ENCODE measurements at places on chromosomes 5 and 9.

DNA sequence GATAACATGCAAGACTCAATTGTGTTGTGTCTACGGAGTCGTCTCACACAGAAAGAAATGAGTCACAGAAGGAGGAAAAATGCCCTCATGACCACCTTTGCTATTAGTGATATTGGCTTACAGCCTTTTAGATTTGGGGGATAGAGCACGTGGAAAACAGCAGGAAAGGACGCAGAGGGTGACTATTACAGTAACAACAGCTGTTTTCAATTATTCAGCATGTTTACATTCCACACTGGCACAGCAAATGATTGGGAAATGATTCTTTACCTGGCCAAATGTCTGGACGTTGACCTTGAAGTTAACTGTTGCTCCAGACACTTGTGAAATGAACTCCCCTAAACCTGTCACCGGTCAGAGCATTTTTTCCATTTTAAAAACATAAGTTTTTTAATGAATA lies 46.8 kb downstream of the APTX start:
- no peak for DNase-seq

GRCh38 chr5:35776757-35777156 lies 79.9 kb upstream of the IL7R start:
- no peak for DNase-seq

GRCh38 chr9:88922091-88922490 lies 69.2 kb upstream of the S1PR3 start:
- DNase-seq: peak; percentile 28

GRCh38 chr9:89448381-89448780 lies 49.5 kb downstream of the SEMA4D start:
- peak; percentile 59 for DNase-seq

GRCh38 chr5:54868511-54869483 lies 116.6 kb downstream of the ESM1 start:
- DNase-seq: peak; percentile 26

GRCh38 chr5:168174376-168174775 lies 117.1 kb upstream of the WWC1 start:
- no peak for DNase-seq

DNA sequence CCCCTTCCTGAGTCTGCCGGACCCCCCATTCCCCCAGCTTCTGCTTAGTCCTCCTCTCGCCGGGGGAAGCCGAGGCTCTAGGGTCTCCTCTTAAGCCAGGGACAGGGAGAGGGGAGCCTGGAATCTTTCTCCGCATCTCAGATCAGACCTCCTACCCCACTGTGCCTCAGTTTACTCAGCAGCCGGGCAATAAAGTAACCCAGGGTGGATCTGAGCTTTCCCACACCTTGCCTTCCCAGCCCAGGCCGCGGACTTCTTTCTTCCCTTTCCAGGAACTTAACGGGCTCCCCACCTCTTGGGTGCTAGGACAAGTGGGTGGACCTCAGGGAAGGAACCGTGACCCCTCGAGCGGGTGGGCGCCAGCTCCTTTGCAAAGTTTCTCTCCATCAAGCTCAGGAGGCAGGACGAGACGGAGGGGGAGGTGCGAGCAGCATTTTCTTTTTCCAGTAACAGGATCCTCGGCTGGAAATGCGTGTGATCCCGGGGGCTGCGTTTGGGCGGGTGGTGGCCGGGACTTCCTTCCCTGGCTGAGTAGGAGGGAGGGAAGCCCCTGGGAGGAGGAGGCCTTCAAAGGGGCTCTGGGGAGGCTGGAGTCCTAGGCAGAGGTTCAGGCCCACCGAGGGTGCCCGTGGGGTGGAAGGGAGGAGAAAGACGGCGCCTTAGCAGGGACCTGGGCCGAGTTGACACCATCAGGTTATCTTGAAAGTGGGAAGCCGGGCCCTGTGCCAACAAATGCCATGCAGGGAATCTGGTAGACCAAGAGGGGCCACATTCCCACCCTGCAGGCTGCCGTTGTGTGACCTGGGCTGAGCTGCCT lies 795 bp downstream of the DAB2IP start:
- DNase-seq: no peak

GRCh38 chr9:89051421-89052025 lies 60.3 kb downstream of the S1PR3 start:
- DNase-seq: no peak

GRCh38 chr5:160969645-160970044 lies 117.6 kb upstream of the ATP10B start:
- DNase-seq: no peak

DNA sequence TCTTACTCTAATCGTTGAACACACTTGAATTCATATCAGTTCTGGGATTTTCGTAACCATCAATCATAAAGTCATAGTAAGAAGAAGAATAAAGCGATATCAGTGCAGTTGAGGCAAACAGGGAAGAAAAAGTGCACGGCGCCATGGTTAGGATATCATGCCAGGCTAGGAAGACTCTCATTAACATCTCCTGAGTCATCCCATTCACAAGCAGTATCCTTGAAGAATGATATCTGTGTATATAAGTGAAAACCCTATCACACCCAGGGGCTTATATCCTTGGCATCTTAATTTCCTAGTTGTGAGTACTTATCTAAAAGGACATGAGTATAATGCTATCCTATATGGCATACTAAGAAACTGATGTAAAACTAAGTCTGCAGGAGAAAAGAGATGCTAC lies 38.6 kb downstream of the NFIB start:
- DNase-seq: no peak

- DNase-seq: no peak
These were observed 391.3 kb downstream of the NR2F1-AS1 start for GRCh38 chr5:93189707-93190120.

- DNase-seq: no peak
These were observed 54.1 kb upstream of the ABL1 start for GRCh38 chr9:130780865-130781504.

DNA sequence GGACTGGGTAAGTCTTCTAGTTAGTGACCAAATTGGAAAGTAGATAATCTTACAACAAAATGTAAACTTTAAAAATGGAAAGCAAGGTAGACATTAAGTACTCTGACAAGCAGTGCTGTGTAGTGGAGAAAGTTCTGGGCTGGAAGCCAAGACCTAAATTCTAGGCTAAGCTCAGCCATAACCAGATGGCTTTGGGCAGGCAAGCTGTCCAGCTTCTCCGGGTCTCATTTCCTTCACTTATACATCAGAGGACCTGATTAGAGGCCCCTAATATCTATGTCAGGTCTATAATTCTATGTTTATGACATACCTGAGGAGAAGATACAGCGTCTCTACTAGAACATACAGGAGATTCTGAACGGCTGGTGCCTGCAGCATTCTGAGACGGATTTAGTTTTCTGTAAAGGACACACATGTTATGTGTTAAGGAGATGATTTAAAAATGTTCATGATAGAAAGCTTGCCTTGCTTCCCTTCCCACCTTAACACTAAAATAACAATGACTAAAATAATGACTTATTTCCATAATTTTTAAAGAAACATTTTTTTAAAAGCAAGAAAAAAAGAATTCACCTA lies 61.2 kb downstream of the ELL2 start:
- DNase-seq: no peak

DNA sequence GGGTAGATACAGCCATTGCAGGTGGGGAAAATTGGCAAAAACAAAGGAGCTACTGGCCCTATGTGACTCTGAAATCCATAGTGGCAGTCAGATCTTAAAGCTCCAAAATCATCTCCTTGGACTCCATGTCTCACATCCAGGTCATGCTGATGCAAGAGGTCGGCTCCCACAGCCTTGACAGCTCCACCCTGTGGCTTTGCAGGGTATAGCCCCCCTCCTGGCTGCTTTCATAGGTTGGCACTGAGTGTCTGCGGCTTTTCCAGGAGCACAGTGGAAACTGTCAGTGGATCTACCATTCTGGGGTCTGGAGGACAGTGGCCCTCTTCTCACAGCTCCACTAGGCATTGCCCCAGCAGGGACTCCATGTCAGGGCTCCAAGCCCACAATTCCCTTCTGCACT lies 1190.1 kb downstream of the CDH12 start:
- DNase-seq: no peak
